Activated CD8-positive, alpha-beta memory T cell treated with anti-CD3 and anti-CD28 coated beads for 4 hours (primary cell): ENCODE measurements at places on chromosomes 7 and 10.

GRCh38 chr10:80596391-80597257, 58.9 kb downstream of the SH2D4B start:
- no peak for DNase-seq

DNA sequence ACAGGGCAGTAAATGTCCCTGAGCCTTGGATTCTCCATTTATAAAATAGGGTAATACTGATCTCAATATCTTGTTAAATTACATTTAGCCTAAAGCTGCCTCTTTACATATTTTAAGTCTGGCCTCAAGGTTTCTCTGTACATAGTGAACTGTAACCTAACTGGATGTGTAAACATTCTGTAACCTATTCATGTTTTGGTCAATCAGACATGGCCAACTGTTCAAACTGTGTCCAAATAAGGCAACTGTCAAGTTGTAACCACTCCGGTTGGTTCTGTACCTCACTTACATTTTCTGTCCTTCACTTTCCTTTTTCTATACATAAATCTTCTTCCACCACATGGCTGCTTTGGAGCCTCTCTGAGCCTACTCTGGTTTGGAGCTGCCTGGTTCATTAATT, 107.1 kb upstream of the ITGB1 start:
- no peak for DNase-seq

GRCh38 chr7:101870361-101871062, 53.1 kb downstream of the CUX1 start:
- no peak for DNase-seq

DNA sequence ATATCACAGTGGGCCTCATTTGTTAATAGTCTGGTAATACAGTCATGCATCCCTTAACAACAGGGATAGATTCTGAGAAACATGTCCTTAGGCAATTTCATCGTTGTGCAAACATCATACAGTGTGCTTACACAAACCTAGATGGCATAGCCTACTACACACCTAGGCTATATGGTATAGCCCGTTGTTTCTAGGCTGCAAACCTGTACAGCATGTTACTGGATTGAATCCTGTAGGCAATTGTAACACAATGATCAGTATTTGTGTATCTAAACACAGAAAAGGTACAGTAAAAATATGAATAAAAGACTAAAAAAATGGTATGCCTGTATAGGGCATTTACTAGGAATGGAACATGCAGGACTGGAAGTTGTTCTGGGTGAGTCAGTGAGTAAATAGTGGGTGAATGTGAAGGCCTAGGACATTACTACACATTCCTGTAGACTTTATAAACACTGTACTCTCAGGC, 12.0 kb upstream of the RHOBTB1 start:
- no peak for DNase-seq

DNA sequence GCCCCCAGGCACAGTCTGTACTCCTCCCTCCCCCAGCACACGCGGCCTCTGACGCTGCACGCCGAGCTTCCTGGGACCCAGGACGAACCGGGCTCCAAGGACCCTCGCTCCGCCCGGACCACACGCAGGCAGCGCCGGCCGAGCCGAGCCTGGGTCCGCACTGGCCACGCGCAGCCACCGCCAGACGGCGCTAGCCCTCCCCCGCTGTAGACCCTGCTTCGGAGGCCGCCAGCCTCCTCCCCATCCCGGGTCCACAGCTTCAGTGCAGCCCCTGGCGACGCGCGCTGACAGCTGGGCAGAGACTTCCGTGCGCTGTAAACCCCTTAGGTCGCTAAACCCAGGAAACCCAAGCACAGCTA, 936 bp upstream of the TCERG1L start:
- no peak for DNase-seq

- no peak for DNase-seq
Observed at GRCh38 chr7:125468855-125469174, 539.2 kb upstream of the POT1 start.

GRCh38 chr10:14552015-14552414, 221.3 kb upstream of the FRMD4A start:
- no peak for DNase-seq

GRCh38 chr7:99014113-99014985, 129.6 kb downstream of the SMURF1 start:
- no peak for DNase-seq

- DNase-seq: no peak
Observed at GRCh38 chr7:387132-388022, 97.4 kb downstream of the FOXL3 start.

DNA sequence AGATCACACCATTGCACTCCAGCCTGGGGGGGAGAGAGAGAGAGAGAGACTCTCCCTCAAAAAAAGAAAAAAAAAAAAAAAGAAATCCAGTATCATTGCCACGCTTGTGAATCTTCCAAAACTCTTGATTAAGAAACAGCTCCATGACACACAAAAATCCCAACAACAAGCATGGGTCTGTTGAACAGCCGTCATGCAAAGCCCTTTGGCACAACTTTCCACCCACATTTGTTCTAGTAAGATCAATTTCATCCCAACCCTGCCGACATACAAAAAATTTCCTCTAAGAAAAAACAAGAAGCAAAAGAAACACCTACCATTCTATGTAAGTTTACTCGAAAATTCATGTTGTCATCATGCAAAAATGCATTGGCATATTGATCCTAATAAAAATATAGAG, 62.8 kb downstream of the ARMH3 start:
- DNase-seq: no peak
